ENCODE measurements at places on chromosomes 3 and 15.

DNA sequence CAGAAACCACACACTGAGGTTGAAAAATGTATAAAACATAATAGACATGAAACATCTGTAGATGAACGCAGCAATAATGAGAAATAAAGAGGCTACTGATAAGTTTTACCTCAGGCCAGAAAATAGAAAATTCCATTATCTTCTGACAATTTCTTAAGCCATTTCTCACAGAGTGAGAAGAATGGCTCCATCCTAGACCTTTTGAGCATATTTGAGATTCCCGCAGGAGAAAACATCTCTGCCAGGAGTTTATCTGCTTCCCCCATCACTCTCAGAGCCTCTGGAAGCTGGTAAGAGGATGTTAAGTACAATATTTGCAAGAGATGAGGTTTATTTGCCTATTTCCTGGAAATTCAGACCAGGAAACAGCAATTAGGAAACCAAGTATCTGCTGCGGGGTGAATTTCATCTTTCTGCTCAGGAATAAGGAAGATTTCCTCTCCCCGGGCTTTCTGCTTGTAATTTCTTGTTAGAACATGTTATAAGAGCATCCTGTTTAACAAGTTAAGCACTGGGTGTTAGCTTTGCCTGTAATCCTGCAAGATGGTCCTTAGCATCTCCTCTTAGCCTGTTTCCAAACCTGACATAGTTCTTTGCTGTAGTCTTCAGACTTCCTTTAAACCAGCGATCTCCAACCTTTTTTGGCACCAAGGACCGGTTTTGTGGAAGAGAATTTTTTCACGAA is 54.8 kb downstream of the ATP13A4 start:
- DNase-seq: no peak

DNA sequence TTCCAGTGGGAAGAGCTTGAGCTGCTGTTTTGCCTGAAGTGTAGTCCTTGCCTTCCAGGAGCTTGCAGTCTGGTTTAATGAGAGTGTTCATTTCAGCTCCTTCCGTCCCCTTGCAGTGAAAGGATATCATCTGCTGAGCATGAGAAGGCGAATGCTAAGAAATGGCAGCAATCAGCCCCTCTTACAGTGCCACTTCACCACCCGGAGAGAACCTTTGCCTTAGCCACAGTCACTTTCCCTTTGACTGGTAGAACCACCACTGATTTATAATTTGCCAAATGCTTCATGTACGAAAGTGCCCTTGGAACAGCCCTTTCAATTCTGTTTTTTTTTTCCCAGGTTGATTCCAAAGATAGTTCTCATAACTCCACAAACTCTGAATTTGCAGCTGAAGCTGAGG is 11.5 kb downstream of the TATDN2 start:
- DNase-seq: no peak

DNA sequence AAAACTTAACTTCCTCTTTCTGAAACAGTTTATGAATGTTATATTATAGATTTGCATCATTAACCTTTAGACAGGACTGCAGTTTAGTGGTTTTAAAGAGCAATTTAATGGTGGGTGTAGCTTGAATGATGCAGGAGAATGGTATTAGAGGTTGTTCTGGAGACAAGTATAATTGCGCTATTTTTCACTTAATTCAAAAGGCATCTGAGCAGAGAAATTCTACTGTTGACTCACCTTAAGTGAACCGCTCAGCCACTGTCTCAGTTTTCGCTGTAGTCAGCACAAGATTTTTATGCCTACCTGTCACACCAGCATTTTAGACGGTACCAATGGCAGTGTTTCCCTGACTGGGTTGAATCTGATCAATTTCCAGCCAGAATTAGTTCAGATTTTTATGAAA is 348.8 kb upstream of the DCBLD2 start:
- DNase-seq: no peak

DNA sequence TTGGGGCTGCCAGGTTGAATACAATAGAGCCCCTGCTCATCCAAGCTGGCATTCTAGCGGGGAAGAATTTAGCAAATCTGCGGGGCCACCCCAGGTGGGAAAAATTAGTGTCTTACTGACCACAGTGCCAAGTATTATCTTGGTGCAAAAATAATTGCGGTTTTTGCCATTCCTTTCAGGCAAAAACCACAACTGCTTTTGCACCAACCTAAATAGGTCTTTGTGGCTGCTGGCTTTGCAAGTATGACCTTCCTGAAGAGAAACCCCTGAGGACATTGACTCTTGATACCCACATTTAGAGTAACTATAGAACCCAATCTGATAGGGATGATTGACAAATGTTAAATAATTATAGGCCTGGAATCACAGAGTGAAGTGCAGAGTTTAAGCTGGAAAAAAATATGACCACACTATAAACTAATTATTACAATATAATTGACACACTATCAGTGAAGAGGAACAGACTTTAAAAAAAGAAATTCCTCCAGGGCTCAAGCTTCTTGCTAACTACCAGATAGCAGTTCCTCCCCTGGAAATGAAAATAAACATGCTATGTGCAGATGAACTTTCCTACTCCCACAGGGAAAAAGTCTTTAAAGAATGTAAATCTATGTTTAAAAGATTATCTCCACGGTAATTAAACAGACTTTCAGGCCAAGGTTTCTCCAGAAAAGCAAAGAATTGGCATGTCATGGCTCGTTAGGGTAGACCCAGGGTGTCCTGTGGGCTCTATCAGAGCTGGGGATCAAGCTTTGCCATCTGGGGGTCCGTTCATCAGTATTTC is 34.4 kb downstream of the CA12 start:
- DNase-seq: no peak

DNA sequence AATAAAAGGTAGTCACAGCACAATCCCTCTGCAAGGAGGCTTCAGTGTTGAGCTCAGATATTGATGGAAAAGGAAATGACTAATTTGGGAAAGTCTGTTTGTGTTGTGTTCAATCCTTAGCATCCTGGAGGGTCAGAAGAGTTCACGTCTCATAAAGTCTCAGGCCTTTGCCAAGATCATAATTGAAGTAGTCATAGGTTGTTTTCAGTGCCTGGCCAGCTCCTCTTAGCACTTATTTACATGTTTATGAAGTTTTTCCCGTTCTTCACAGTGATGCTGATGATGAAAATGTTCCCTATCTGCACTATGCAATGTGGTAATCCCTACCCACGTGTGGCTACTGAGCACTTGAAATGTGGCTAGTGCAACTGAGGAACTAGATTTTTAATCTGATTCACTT is 61.6 kb upstream of the TGFBR2 start:
- no peak for DNase-seq

Measured in lower lobe of right lung (tissue), 2 donors.